HT-29 (cell line): ENCODE measurements at places on chromosomes 2 and 18. TPM values are rescaled to one million over a fixed set of nuclear protein-coding genes. Genes with fewer than 3 reads are reported as not detected.

- no peak for DNase-seq
Measured at GRCh38 chr2:42314892-42315468, 46.0 kb downstream of the COX7A2L start.

DNA sequence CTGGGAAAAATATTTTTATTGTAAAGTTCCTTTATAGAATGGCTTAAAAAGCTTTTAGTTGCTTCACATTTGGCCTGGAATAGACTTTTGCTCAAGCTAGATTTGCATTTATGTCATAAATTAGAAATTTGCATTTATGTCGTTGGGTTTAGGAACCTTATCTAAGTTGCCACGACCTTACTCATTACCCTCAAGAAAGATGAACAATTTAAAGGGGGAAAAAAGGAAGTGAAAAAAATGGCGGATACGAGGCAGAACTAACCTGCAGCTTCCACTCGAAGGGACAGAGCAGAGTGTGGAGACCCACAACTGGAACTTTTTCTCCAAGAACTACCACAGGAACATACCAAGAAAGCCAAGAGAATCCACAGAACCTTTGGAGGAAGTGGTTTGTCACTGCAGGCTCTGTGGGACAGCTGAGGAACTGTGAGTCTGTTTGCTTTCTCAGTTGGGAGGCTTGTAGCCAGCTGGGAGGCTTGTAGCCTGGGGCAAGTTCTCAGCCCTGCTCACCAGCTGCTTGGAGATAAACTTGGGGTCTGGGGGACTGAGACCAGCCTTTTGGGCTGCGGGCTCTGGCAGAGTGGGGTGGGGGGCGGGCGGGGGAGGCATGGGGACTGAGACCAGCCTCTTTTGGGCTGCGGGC, 349.9 kb upstream of the MEIS1 start:
- no peak for DNase-seq

Gene SKA1
- 7.7 and 9.4 TPM in 2 replicates for total RNA-seq

Gene LMAN2L
- total RNA-seq = 12.0 and 12.4 TPM in 2 replicates

GRCh38 chr2:168244318-168244717, 3.1 kb downstream of the STK39 start:
- peak; percentile 70 for DNase-seq

DNA sequence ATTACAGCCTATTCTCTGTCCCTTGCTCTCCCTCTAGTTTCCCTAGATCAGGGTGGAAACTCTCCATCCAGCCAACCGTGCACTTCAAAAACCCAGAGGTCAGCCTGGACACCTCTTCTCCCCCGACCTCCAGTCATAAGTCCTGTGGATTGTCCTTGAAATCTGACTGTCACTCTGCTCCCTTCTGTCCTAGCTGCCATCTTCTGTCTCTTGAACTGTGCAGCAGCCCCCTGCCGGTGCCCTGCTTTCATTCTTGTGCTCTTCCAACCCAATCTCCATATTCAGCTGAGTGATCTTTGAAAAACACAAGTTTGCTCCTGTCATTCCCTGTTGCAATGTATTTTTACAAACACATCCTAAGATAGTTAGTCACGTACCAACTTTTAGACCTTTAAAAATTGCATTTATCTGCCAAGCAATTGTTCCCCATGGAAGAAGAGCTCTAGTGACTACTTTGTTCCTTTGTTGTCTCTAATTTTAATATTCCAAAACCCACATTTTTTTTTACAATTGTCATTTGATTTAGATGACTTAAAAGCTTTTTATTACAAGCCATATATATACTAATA, 254.3 kb downstream of the CAMKMT start:
- no peak for DNase-seq

- DNase-seq = no peak
Measured at GRCh38 chr2:46351098-46351749, 54.0 kb downstream of the EPAS1 start.

- no peak for DNase-seq
Measured at GRCh38 chr2:51111532-51111931, 79.6 kb upstream of the NRXN1 start.

Gene NPHP1
- total RNA-seq = 0.92 and 2.0 TPM in 2 replicates

Gene RMND5A
- total RNA-seq = 33.1 and 39.6 TPM in 2 replicates

- no peak for DNase-seq
Measured at GRCh38 chr2:220756653-220757052, 815.5 kb downstream of the EPHA4 start.

Gene LYG2
- not detected in 2 replicates for total RNA-seq
